ENCODE measurements at places on chromosomes 2 and 18. TPM values are rescaled to one million over a fixed set of nuclear protein-coding genes. Genes with fewer than 3 reads are reported as not detected.

Gene TAF4B
- total RNA-seq: 3.3 TPM

Gene SLC5A7
- 40.3 TPM for total RNA-seq

GRCh38 chr2:224365331-224365730 is 36.6 kb downstream of the FAM124B start:
- no peak for DNase-seq

DNA sequence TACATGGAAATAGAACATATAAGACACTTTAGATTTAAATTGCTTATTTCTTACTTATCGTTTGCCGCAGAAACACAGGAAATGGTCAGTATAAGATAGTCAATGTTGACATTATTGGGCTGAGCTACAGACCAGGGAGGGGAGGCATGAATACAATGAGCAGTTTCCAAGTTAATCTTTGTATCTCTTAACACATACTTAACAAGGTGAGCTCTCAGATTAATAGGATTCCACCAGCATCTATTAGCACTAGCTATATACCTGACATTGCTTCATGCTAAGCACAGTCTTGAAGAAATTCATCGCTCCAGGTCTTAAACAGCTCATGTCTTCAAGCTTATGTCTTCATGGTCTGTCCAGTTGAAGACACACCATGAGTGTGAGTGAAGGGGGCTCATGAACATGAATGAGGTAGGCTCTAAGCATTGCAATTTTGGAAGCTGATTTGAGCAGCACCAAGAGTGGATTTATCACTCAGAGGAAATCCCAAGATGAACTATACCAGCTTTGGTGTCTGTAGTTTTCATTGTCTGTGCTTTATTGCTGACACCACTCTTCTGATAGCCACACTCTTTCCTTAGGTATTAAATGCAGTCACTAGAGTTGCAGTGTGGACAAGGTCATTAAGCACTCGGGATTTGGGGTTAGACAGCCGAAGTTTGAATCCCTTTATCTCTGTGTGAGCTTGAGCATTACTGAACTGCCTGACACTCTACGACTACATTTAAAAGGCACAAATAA is 359.3 kb upstream of the EPHA4 start:
- no peak for DNase-seq

GRCh38 chr2:163353551-163353950 is 382.3 kb downstream of the FIGN start:
- DNase-seq: no peak

- no peak for DNase-seq
Measured at GRCh38 chr2:231212329-231212845, 14.0 kb downstream of the ARMC9 start.
